Bronchial epithelial cell (primary cell): ENCODE measurements at places on chromosomes 2 and 18. TPM values are rescaled to one million over a fixed set of nuclear protein-coding genes. Genes with fewer than 3 reads are reported as not detected.

CCDC138 gene
- total RNA-seq = 3.4 and 4.2 TPM in 2 replicates

DNA sequence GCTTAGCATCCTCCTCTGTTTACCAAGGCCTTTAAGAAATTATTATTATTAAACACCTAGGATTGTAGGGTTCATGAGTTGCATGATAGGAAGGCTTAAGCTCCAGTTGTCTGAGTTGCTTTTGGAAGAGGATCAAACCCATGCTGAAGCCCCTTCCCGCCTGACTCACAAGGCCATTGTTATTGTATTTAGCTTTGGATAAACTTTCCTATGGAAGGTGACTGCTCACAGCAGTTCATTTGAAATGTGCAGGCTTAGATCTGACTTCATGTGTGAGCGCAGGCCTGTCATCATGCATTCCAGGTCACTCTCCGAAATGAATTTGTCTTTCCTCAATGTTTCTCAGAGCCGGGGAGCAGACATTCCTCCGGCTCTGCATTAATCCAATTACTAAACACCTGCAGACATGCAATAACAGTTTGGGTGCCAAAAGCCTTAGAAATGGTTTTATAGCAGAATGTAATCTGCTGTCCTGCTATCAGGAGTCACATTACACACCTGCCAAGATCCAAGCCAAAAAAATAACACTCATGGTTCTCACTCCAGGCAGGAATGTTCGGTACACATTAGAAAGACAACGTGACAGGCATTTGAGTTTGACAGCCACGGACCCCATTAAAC, 119.9 kb downstream of the OSR1 start:
- no peak for DNase-seq

DNA sequence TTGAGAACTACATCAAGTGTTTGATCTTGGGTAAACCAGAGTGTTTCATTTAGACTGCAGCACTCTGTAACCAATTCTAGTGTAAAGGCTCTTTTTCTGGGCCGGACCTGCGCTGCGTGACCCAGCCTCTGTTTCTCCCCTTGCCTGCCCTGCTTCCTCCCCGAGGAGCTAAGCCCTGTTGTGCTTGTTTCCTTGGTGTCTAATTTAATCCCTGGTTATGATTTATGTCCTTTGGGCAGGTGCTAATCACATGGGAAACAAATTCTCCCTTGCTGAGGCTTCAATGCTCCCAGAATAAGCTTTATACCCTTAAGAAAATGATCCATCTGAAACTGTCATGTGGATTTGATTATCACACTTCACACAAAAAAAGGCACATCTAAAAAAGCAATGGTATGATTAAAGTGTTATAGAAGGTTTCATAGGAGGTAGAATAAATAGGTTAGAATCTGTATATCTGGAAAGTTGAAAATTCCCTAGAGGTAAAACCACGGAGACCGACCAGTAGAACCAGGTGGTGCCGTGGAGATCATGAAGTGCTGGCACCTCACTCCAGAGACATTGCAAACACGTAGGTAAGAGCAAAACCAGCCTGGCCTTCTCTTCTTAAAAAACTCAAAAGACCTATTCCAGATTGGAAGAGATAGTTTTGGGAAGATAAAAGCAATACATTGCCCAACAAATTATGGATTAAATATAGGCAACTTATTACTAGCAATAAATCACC, 31.0 kb upstream of the SLC9A2 start:
- no peak for DNase-seq

KCNG2 gene
- total RNA-seq = not detected in 2 replicates

- DNase-seq = peak; percentile 60
Measured at GRCh38 chr2:88181511-88181910, 11.4 kb downstream of the THNSL2 start.

SERPINB11 gene
- total RNA-seq = 1.6 and 9.5 TPM in 2 replicates

RUFY4 gene
- total RNA-seq = not detected in 2 replicates

DNA sequence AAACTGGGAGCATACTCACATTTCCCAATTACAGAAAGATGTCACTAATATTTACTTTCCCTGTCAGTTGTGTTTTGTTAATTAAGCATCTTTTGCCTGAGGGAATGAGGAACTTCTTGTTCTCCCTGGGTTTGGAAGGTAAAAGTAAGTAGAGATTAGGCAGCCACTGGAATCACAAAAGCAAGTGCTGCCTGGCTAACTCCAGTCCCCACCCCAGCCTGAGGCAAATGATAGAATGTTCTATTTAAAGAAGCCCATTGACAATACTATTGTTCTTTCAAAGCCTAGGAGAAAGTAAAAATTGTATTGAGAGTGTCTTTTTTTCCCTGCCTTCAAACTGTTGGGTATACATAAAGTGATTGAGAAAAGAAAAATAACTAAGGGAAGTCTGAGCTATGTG, 93.8 kb downstream of the MBD2 start:
- peak; percentile 43 for DNase-seq

DNA sequence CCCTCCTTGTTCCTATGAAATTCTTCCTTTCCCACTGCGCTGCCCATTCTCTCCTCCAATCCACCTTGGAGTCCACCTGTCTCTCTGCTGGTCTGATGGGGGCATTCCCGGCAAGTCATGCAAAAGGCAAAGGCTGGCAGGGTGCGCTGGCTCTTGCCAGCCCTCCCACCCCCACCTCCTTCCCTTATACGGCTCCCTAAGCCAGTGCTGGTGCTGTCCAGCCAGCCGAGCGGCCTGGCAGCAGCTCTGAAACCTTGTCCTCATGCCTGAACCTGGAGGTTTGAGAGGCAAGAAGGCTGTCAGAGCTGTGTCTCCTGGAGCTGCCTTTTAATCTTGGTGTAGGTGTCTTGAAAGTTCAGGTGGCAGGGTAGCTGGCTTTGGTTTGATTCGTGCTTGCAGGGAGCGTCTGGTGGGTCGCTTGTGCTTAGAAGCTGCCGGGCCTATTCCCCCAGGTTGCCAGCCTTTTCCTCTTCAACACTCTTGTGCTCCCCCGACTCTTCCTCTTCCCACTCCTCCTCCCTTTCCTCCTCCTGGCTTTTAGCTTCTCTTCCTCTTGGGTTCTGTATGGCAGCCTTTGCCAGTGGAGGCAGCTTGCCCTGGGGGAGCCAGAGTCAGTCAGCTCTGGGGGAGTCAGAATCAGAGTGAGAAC, 748 bp downstream of the LIPG start:
- DNase-seq = peak; percentile 33

FMNL2 gene
- total RNA-seq = 15.1 and 24.7 TPM in 2 replicates

- DNase-seq = peak; percentile 26
Measured at GRCh38 chr2:222568865-222569264, 87.0 kb downstream of the FARSB start.

DNA sequence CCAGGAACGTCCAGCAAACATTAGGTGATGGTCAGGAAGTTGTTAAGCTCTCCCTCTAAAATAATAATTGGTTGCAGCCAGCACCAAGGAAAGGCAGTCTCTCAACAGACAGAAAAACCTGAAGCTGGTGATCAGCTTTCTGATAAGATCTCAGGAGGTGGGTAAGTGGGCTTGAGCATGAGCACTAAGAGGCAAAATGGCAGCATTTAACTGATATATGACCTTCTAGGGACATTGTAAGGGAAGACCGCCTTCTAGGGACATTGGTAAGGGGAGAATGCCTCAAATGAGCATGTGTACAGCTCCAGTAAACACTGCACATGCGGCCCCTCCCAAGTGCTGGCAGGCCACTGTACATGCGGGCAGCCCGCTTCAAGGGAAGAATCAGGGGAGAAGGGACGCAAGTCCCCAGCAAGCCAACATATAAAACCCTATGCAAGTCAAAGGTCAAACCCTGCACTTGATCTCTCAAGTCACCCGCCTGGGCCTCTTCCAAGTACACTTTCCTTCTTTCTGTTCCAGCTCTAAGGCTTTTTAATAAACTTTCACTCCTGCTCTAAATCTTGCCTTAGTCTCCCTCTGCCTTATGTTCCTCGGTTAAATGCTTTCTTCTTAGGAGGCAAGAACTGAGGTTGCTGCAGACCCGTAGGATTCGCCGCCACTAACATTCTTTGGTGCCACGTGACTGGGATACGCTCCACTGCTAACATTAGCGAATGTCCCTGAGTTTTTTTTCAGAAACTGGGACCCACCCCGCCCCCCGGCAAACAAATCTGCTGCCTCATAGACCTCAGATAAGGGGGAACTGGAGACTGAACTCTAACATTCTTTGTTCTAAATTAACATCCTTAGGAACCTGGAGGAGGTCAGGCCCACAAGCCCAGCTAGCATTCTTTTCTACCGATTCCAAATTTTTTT, 463.8 kb downstream of the LPIN1 start:
- DNase-seq = no peak

- peak; percentile 27 for DNase-seq
Measured at GRCh38 chr18:23340661-23341060, 112.4 kb upstream of the RIOK3 start.

SNTG2 gene
- not detected in 2 replicates for total RNA-seq

UGT1A5 gene
- total RNA-seq = 0.26 and 3.3 TPM in 2 replicates

DNA sequence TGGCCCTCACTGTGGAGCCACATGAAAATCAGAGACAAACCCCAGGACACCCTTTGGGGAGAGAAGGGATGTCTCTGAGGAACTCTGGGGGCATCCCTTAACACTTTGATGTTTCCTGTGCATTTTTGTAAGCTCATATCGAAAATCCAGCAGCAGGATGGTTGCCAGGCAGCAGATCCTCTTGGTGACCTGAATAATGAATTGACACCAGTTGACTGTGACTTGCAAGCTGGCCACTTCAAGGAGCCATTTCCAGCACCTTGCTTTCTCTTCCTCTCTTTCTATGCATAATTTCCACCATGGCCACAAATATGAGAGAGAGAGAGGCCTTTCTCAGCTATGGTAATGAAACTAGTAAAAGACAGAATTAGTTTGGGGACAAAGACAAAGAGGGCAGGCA, 91.7 kb downstream of the NRP2 start:
- no peak for DNase-seq

DNA sequence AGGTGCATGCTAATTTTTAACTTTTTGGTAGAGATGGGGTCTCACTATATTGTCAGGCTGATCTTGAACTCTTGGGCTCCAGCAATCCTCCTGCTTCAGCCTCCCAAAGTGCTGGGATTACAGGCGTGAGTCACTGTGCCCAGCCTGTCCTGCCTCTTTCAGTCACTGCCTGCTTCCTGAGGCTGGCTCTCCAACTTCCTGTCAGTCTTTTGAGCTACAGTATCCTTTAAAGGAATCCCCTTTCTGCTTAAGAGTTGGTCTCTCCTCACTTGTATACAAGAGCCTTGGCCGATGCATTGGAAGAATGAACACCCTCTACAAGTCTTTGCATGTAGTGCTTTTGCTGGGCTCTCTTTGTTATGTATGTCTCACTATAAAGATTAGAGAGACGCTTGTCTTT, 88.4 kb upstream of the SMAD2 start:
- peak; percentile 82 for DNase-seq

- no peak for DNase-seq
Measured at GRCh38 chr2:29425866-29426265, 310.7 kb downstream of the CLIP4 start.

DNA sequence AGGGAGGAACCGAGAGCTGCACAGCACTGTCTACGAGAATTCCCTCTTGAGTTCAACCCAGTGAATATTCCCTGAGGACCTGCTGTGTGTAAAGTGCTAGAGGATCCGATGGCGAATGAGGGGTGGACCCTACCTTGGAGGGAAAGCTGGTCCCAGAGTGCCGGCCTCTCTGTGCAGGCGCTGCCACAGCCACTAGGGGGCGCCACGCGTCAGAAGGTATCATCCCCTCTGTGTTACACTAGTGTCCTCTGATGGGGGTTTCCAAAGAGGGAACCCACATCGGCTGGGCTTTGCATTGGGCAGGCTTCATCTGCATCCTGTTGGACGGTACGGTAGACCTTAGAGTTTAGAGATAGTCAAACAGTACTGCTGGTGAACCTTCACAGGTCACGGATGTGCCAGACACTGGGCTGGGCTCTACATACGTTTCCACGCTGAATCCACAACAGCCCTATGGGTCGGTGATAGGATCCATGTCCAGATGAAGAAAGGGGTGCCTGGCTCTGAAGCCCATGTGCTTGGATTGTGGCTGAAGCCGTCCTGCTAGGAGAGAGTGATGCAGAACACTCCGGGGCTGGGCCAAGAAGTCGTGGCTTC, 39.0 kb downstream of the COA5 start:
- DNase-seq = no peak

DNA sequence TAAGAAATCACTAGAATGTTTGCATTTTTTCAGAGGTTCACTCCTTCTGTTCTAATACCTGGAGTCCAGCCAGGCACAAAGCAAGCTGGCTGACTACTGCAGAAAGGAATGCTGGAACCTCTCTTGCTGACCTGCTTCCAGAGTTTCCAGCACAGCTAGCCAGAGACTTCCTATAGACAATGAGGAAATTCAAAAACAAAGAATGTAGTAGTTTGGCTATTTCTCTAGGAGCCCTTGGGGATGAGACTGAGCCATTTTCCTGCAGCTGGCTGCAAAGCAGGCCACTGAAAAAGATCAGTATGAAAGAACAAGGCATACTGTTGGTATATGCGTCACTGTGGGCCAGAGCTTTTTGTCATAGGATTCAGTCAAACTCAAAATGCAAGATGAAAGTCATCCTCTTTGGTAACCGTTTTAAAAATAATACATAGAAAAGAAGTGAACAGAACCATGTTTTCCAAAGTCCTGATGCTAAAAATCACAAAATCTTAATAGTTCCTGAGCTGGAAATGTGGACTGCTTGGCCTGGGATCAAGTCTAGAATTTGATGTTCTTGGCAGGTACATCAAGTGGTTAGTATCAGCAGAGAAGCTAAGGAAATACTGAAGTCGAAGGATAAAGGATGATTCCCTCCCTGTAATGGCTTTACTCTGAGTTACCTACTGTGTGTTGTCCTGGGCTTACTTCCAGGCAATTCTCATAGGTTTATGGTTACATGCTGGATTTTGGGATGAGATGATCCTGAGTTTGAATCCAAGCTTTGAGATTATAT, 9.0 kb upstream of the DSEL start:
- DNase-seq = peak; percentile 89

GRCh38 chr2:134257509-134257908, 3.6 kb downstream of the MGAT5 start:
- DNase-seq = no peak

ACTG2 gene
- not detected in 2 replicates for total RNA-seq

ARHGAP15 gene
- total RNA-seq = 0.13 TPM in 1 of 2 replicates, not detected in the other

DNA sequence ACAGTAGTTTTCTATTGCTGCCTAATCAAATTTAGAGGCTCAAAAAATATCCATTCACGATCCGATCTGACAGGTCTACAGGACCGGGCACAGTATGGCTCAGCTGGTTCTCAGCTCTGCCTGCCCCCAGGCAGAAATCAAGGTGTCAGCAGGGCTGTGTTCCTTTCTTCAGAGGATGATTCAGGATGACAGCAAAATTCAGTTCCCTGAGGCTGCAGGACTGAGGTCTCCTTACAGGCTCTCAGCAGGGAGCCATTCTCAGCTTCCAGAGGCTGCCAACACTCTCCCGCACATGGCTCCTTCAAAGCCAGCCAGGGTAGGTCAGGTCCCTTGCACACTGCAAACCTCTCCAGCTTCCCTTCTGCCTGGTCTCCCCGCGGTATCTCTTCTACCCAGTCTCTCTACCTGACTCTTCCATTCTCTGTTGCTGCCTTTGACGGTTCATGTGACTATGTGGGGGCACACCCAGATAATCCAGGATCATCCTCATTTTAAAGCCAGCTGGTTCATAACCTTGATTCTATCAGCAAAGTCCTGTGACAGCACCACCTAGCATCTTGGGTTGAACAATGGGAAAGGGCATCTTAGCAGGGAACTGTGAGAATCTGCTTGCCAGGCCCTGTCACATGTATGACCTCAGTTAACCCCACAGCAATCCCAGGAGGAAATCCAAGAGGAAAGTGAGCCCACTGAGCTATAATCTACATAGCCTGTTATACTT, 50.4 kb downstream of the UXS1 start:
- DNase-seq = peak; percentile 82

PFN4 gene
- under 0.01 and 0.38 TPM in 2 replicates for total RNA-seq

DTNA gene
- total RNA-seq = 1.6 and 1.9 TPM in 2 replicates

C2orf80 gene
- not detected in 2 replicates for total RNA-seq

PLEKHB2 gene
- 155 and 204 TPM in 2 replicates for total RNA-seq
